Stimulated activated CD4-positive, alpha-beta T cell treated with anti-CD3 and anti-CD28 coated beads, Interleukin-1b, Interleukin-23, amount 100 ng/mL, for 24 hours (primary cell): ENCODE measurements at places on chromosomes 11 and 22.

GRCh38 chr22:39239561-39240423 is 5.0 kb downstream of the PDGFB start:
- DNase-seq, result no peak

DNA sequence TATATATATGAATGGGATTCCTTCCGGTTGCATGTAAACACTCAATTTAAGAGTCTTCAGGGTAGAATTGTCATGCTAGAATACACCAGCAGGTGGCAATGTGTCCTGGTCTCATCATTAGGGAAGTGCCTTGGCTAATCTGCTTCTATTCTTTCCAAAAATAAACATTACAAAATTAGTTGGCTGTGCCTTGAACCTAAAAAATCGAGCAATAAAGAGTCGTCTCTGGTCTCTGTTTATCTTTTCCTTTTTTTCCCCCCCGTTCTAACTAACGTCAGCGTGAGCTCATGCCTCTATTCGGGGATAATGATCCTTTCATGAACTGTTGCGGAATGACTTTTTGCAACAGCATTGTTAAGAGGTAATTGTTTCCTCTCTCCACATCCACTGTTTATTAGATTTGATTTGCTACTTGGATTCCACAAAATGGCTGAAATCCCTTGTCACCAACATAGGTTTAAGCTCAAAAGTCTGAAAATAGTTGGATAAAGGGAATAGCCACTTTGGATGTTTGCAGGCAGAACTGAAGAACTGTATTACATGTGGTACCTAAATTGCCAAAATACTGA is 1.2 kb upstream of the ARHGEF12 start:
- peak; percentile 22 for DNase-seq

- no peak for DNase-seq
Measured at GRCh38 chr11:10051868-10052586, 242.0 kb downstream of the SBF2 start.

- no peak for DNase-seq
Measured at GRCh38 chr22:42959576-42960509, 55.1 kb downstream of the PACSIN2 start.

DNA sequence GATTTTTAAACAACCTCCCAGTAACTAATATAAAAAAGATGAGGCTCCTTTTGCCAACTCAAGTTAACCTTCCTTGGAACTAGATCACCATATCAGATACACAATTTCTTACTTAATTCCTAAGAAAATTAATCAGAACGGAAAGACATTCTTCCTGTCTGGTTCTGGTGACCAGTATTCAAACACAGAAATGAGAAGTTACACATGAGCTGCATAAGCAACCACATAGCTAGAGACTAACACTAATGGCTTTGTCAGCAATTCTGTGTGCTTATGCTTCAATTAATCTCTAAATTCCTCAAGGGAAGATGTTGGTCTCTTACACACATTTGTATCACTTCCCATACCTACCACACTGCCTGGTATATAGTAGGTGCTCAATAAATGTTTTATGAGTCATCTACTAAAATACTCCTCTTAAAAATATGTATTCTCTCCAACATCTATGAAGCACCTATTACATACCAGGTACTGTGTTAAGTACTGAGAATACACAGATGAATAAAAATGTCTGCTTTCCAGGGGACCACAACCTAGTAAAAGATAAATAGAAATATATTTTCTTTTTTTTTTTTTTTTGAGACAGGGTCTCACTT is 54.5 kb downstream of the GAB2 start:
- DNase-seq, result no peak

DNA sequence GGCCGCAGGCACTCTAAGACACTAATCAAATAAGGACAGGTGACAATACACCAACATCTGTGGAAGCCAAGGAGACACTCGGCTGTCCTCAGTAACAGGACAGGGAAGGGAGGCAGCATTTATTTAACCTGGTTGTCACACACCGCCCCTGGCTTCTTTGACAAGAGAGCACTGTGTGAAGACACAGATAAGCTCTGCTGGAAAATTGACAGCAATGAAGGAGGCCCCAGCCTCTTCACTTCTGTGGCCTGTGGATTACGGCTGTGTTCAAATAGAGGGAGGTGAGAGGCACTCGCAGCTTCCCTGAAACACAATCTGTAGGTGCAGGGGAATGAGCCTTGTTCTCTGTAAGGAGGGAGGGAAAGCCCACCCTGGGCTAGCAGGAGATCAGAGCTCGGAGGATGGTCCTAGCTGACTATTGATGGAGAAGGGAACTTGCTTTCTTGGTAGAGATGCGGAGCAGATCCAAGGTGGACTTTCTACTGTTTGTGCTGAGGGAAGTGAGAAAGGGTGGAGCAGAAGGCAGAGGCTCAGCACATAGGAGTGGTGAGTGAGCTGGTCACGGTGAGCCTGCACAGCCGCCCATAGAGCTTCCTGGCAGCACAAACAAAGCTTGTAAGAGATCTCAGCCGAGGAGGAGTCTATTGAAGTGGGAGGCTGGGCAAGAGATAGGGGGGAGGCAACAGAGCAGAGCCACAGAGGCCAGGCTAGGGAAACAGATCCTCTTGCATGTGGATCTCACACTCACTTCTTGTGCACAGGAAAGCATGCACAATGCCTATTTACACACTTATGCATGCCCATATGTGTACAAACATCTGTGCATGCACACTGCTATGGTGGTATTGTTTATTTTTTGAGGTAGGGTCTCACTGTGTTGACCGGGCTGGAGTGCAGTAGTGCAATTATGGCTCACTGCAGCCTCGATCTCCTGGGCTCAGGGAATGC is 114.6 kb upstream of the THY1 start:
- no peak for DNase-seq

GRCh38 chr22:30918761-30919160 is 49.8 kb downstream of the MORC2 start:
- DNase-seq, result no peak

DNA sequence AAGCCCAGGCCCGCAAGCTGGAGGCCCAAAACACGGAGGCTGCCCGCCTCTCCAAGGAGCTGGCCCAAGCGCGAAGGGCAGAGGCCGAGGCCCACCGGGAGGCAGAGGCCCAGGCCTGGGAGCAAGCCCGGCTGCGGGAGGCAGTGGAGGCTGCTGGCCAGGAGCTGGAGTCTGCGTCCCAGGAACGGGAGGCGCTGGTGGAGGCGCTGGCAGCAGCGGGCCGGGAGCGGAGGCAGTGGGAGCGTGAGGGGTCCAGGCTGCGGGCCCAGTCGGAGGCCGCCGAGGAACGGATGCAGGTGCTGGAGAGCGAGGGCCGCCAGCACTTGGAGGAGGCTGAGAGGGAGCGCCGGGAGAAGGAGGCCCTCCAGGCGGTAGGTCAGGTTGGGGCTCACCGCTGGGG is 4.8 kb downstream of the CCDC88B start:
- no peak for DNase-seq

DNA sequence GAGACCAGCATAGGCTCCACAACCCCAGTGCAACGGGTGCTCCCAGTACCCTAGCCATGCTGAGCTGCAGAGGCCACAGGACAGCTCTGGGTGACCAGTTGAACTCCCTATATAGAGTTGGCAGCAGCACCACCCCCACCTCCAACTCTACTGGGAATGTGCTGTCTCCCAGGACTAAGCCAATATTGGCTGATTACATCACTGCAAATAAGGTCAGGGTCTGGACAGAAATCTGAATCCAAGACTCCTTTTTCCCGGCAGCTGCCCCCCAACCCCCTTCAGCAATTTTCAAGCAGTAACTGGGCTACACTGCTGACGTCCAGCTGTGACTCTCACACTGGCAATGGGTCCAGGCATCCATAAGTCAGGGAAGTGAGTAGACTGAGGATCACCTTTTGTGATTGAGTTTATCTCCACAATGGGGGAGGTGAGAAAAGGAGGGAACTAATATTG is at the start of gene HPX:
Gene HPX (minus strand): TSS at position 82 of the 453 bp plus-strand sequence. CDS start 24 bp downstream, at position 58.
- DNase-seq, result no peak

- no peak for DNase-seq
Measured at GRCh38 chr22:40015358-40015976, 20.7 kb downstream of the FAM83F start.

DNA sequence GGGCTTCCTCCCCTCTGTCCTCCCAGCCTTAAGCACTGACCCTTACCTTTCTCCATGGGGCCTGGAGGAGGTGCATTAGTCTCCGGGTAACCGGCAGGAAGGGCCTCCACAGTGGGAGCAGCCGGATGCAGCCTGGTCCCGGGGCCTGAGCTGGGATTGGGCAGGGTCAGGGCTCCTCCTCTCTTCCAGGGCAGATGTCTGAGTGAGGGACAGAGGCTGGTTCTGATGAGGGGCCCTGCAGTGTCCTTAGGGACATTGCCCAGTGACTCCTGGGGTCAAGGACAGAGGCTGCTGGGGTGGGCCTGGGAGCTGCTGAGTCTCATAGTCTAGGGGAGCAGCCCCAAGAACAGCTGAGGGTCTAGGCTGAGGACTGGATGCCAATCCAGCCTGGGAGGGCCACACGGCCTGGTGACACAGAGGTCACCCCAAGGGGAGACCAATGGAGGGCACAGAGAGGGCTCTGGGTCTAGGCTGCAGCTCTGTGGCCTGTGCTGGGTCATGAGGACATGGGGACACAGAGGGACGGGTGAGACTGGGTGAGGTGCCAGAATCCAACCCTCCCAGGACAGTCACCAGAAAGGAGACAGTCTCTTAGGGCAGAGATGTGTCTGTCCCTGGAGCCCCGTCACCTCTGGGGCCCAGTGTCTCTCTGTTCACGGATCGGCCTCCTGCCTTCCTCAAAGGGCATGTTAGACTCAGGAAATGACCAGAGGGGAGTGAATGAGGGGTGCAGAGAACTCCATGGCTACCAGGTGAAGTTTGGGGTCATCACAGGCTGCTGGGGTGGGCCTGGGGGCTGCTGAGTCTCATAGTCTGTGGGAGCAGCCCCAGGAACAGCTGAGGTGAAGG is 6.5 kb downstream of the IGLL5 start:
- no peak for DNase-seq

DNA sequence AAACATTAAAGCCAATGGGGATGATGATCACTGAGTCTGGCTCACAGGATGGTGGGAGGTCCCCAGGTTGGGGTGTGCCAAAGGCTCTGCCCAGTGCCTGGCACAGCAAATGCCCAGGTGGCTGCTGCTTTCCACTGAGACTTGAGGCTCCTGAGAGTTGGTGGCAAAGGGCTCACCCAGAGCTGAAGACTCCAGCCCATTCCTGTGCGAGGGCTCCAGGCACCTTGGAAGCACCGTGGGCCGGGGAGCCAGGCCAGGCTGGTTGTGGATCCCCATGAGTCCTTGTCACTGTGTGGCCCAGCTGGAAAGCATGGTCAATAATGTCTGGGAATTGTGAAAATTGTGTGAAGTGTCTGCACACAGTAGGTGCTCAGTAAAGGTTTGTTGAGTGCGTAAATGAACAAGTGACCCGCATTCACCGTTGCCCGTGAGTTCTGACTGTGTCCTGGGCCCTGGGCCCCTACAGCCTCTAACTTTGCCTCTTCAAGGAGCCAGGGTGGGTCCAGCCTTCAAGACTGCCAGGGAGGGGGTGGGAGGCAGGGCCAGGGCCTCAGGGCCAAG is 2.8 kb upstream of the UNC93B1 start:
- no peak for DNase-seq

GRCh38 chr11:33211153-33211552 is 46.0 kb upstream of the HIPK3 start:
- no peak for DNase-seq
